ENCODE measurements at places on chromosomes 11 and 22.

DNA sequence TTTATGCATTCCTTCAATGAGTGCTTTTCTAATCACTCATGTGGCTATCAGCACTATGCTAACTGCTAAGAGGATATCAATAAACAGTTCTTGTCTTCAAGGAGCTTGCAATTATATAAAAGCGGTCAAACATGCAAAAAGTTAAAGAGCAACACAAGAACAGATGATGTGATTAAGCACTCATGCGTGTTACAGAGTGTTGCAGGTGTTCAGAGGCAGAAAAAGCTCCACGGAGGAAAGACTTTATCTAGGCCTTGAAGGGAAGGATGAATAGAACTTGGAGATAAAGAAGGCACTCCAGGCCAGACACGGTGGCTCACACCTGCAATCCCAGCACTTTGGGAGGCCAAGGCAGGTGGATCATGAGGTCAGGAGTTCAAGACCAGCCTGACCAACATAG lies 13.6 kb downstream of the CD3E start:
- no peak for DNase-seq

DNA sequence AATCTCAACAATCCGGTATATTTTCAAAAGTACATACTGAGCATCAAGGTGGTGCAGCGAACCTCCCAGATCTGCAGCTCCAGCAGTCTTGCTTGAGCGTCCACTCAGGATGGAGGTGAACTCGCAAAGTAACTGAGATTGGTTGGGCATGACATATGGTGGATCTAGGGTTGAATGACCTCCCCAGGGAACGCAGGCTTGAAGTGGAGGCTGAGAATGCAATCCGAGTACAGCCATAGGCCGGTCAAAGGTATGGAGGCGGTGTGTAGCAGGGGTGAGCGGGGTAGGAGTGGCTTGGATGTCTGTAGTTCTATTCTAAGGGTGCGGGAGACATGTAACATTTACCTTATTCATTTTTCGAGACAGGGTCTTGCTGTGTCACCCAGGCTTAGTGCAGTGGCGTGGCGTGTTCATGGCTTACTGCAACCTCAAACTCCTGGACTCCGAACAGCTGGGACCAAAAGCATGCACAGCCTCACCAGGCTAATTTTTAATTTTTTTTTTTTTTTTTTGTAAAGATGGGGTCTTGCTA lies 631 bp upstream of the C22orf39 start:
- DNase-seq = no peak

- no peak for DNase-seq
Measured at GRCh38 chr11:125460275-125460674, 35.8 kb downstream of the FEZ1 start.

- no peak for DNase-seq
Measured at GRCh38 chr11:93819966-93820695, 30.3 kb downstream of the VSTM5 start.

GRCh38 chr22:44576311-44577260 lies 78.6 kb upstream of the RTL6 start:
- no peak for DNase-seq

GRCh38 chr11:126080161-126080941 lies 17.7 kb upstream of the CDON start:
- no peak for DNase-seq

GRCh38 chr11:64759131-64759721 lies 548 bp downstream of the PYGM start:
- DNase-seq = no peak

GRCh38 chr11:2256293-2256913 lies 14.0 kb downstream of the ASCL2 start:
- DNase-seq = no peak

DNA sequence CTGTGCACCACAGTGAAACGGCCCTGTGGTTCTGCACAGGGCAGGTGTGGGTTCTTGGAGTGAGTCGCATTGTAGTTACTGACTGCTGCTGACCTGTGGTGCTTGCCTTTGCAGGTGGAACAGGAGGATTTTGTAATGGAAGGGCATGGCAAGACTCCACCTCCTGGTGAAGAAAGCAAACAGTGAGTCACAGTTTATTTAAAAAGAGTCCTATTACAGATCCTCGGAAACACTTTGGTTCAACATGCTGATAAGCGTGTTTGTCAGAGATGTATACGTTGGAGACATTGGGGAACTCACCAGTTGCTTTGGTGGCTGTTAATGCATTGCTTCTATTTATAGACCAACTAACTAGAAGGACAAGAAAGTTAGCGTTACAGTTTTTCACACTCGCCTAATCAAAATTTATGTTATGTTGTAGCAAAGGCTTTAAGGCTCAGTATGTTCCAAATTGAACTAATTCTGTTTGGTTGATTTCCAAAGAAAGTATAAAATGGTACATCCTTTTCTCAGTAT lies 21.7 kb upstream of the TNRC6B start:
- no peak for DNase-seq

DNA sequence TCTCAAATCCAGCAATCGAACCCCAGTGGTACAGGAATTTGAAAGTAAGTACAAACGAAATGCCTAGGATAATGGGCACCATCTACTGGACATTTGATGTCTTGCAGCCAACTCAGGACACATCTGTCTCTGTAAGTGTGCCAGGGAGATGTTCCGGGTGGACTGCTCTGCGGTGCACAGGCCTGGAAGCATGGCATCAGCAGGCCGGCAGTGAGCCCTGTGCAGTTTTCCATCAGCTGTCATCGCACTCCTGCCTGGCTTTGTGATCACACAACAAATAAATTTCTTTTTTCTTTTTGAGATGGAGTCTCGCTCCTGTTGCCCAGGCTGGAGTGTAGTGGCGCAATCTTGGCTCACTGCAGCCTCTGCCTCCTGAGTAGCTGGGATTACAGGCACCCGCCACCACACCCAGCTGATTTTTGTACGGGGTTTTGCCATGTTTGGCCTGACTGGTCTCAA lies 71.0 kb downstream of the JAM3 start:
- peak; percentile 14 for DNase-seq

GRCh38 chr22:25869771-25870170 lies 127.8 kb downstream of the MYO18B start:
- DNase-seq = no peak

- DNase-seq = peak; percentile 47
Measured at GRCh38 chr11:117815262-117815803, 9.2 kb downstream of the FXYD2 start.

- DNase-seq = no peak
Measured at GRCh38 chr11:90344546-90344945, 121.7 kb upstream of the CHORDC1 start.

- no peak for DNase-seq
Measured at GRCh38 chr22:45320357-45320976, 10.7 kb downstream of the FAM118A start.

- DNase-seq = no peak
Measured at GRCh38 chr22:30044881-30045493, 35.3 kb upstream of the HORMAD2 start.

DNA sequence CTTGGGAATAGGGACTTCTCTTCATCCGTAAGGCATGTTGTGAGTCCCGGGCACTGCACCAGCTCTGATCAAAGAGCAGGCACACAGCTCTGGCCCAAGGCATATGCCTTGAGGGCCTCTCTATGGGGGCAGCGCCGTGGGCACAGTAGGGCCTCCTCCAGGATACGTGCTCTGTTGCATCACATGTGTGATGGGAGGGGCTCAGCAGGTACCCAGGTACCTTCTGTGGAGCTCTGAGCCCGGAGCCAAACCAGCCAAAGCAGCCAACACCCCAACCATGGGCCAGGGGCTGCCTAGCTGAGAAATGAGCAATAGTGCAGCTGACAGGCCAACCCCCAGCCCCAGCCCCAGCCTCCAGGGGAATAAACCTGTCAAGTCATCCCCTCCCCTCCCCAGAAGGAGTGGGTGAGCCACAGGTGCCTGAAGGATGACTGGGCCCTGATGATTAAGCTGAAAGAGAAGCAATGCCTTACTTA lies 79.7 kb upstream of the SHISAL1 start:
- no peak for DNase-seq

GRCh38 chr22:17918840-17919239 lies 105.5 kb downstream of the MICAL3 start:
- DNase-seq = no peak

DNA sequence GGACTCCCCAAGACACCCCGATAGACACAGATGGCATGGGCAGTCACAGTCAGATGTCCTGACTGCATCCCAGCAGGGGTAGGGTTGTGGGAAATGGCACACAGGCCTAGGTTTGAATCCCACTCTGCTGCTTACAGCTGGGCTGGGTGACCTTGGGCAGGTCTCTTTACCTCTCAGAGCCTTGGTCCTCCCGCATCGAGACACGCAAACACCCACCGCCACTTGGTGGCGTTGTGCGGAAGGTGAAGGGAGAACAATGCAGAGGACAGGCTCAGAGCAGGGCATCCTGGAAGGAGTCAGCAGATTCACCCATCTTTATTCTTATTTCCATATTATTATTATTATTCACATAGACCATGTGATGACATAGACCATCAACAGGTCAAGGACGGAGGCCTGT lies 140.5 kb downstream of the MIAT start:
- DNase-seq = no peak

- no peak for DNase-seq
Measured at GRCh38 chr11:125593114-125593820, 615 bp downstream of the STT3A start.

DNA sequence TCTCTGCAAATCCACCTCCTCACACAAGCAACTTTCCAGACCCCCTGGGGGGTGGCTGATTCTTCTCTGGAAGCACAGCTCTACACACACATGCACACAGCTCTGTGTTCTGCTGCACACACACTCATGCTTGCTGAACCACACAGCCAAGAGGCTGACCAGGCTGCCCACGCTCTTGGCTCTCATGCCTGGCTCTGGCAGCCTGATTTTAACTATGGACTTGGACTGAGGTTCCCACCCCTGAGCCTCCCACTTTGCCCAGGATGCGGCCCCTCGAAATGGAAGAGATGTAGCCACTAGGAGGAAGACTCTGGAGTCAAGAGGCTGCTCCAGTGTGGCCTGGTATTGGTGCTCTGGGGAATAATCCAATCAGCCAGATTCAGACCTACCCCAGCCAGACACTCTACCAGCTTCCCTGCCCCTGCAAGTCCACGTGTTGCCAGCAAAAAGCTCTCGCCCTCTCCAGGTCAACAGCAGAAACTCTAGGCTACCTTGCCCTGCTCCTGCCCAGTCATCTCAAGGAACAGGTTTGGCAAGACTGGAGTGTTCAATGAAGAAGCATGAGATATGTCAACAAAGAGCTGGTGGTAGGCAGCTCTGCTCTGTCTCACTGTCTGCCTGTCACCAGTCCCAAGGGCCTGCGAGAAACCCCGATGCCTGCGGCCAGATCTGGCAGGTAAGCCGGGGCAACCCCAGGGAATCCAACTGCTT lies 8.8 kb upstream of the CASTOR1 start:
- DNase-seq = no peak

DNA sequence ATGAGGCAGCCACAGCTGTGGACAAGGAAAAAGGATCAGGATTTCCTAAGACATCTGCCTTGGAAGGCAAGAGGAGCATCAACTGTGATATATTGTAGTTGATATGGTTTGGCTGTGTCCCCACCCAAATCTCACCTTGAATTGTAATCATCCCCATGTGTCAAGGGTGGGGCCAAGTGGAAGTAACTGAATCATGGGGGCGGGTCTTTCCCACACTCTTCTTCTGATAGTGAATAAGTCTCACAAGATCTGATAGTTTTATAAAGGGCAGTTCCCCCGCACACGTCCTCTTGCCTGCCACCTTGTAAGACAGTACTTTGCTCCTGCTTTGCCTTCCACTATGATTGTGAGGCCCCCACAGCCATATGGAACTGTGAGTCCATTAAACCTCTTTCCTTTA lies 10.2 kb downstream of the RIC8A start:
- no peak for DNase-seq

DNA sequence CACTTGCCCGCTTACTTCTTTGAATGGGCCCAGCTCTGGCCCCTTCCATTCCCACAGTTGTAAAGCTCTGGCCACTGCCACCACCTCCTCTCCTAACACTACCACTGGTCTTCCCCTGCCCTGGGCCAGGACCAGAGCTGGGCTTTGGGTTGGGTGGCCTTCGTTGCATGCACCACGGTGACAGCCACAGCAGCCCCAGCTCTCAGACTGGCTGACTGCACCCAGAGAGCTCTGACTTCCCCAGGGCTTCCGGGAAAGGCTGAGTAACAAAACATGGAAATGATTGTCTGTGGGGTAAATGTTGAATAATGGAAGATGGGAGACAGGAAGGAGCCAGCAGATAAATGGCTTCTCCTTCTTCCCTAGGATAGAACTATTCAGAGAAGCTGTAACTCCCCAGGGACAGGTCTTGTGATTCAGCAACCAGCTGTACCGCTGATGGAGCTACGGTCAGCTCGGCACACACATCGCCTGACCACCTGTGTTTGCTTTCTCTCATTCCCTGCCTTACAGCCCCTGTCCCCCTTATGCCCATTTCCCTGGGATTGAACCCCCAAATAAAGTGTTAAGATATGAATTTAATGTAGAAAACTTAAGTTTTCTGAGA lies 27.6 kb downstream of the SCN4B start:
- no peak for DNase-seq

DNA sequence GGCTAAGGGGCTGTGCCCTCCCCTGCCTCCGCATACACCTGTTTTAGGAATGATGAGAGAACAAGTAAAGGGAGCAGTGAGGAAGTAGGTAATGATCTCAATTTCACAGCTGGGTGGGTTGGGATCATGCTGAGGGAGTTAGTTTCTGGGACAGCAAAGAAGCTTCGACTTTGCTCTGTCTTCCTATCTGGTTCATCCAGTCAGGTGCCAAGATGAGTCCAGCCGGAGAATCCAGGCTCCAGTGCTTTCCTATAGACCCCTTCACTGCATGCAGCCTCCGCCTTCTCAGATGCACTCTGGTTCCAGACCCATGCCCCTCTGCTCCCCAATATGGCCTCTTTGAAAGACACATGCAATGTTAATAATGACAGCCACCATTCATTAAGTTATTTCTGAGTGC lies 119.1 kb upstream of the NCAM1 start:
- DNase-seq = no peak

DNA sequence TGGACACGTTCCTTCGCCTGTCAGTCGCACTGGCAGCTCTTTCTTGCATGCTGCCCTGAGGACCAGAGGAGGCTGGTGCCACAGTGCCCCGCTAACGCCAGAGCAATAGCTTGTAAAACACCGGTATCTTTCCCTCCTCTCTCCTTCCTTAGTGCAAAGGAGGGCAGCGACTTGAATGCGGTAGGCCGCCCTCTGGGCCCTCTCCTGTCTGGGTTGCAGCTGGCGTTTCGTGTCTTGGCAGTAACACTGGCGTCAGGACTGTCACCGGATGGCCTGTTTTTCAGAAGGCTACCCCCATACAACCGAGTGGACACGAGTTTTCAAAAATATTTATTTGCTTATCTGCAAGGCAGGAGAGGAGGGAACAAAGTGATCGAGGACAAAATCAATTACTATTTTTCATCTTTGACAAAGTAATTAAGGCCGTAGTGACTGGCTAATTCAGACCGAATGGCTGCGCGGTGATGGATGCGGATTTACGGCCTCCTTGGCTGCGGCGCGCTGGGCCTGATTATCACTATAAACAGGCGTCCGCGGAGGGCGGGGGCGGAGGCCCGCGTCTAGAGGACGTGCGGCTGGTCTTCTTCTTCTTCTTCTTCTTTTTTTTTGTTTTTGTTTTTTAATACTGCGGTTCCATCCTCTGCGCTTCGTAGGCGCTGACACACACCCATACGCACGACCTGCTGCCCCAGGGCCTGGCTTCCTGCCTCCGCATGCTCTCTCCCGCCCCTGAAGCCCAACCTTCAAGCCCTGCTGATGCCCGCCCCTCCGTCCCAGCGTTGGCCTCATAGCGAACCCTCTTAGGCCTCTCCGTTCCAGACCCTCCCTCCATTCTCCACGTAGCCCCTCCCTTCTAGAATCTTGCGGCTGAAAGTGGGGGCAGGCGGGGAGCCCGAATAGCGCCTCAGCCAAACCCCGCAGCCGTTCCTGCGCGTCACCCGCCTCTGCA lies 2.9 kb upstream of the SLC6A5 start:
- no peak for DNase-seq

- no peak for DNase-seq
Measured at GRCh38 chr11:469684-470560, 19.8 kb downstream of the PTDSS2 start.

Measured in activated T-cell treated with anti-CD3 and anti-CD28 coated beads for 1 hour (primary cell).